Stimulated activated CD4-positive, alpha-beta T cell treated with anti-CD3 and anti-CD28 coated beads, Interleukin-15, amount 100 ng/mL, for 24 hours (primary cell): ENCODE measurements at places on chromosomes 5 and 9.

- DNase-seq: peak; percentile 13
Measured at GRCh38 chr5:36722900-36723299, 116.5 kb downstream of the SLC1A3 start.

GRCh38 chr9:89768650-89769071 lies 163.8 kb downstream of the GADD45G start:
- DNase-seq: no peak

- no peak for DNase-seq
Measured at GRCh38 chr5:33244441-33245150, 196.2 kb upstream of the TARS1 start.

DNA sequence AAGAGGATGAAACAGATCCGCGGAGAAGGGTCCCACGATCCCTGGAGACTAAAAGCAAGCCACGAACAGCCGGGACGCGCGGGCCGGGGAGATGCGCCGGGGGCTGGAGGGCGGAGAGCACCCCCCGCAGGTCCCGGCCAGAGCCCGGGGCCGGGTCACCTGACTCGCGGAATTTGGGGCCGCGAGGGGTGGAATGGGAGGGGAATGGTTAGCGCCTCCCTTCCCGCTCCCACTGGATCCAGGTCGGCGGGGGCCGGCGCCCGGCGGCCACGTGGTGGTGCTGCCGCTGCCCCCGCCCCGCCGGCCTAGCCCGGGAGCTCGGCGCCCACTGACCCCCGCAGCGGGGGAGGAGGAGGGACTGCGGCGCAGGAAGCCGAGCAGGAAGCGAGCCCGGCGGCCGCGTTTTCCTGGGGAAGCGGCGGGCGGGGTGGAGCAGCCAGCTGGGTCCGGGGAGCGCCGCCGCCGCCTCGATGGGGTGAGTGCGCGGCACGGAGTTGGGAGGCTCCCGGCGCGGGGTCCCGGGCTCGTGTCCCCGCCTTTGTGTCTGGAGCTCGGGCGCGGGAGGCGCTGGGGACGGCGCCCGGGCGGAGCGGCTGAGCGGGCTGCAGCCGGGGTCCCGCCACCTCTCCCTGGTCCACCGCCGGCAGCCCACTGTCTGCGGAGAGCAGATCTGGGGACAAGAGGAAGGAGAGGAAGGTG lies at the start of gene RAI14:
Gene RAI14 (plus strand): TSS at position 328 of the 699 bp plus-strand sequence. CDS start 30,592 bp downstream, outside the sequence.
- DNase-seq: peak; percentile 58

- DNase-seq: no peak
Measured at GRCh38 chr5:78416677-78417425, 56.4 kb downstream of the SCAMP1 start.

- DNase-seq: no peak
Measured at GRCh38 chr9:123933440-123934212, 3.7 kb upstream of the DENND1A start.

- DNase-seq: no peak
Measured at GRCh38 chr9:11577522-11577921, 964.7 kb upstream of the PTPRD start.

GRCh38 chr5:10031817-10032216 lies 217.9 kb downstream of the ATPSCKMT start:
- DNase-seq: no peak

DNA sequence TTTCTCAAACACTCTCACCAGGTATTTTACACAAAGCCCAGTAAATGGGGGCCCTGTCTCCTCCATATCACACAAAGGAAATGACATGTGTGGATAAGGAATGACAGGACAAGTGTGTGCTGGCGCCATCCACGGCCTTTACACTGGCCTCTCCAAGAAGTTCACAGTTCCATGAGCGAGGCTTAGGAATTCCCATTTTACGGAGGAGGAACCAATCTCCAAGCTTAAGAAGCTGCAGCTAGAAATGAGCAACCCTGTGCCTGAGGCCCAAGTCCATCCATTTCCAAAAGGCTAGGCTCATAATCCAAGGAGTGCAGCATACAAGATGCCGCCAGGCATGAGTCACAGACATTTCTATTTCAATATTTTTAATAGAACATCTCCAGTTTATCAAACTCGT lies 203.4 kb downstream of the AUH start:
- DNase-seq: no peak
